ENCODE measurements at places on chromosomes 2 and 18. TPM values are rescaled to one million over a fixed set of nuclear protein-coding genes. Genes with fewer than 3 reads are reported as not detected.

- DNase-seq: no peak
These were observed 127.9 kb upstream of the LGALSL start for GRCh38 chr2:64325852-64326577.

- no peak for DNase-seq
These were observed 277.9 kb upstream of the HS6ST1 start for GRCh38 chr2:128596396-128597120.

TFCP2L1 gene
- total RNA-seq: 0.28 TPM

GRCh38 chr2:32423536-32423935 is 66.7 kb downstream of the BIRC6 start:
- no peak for DNase-seq

SH3BP4 gene
- 27.2 TPM for total RNA-seq

- DNase-seq: no peak
These were observed 19.8 kb downstream of the ORC2 start for GRCh38 chr2:200943527-200944105.

DNA sequence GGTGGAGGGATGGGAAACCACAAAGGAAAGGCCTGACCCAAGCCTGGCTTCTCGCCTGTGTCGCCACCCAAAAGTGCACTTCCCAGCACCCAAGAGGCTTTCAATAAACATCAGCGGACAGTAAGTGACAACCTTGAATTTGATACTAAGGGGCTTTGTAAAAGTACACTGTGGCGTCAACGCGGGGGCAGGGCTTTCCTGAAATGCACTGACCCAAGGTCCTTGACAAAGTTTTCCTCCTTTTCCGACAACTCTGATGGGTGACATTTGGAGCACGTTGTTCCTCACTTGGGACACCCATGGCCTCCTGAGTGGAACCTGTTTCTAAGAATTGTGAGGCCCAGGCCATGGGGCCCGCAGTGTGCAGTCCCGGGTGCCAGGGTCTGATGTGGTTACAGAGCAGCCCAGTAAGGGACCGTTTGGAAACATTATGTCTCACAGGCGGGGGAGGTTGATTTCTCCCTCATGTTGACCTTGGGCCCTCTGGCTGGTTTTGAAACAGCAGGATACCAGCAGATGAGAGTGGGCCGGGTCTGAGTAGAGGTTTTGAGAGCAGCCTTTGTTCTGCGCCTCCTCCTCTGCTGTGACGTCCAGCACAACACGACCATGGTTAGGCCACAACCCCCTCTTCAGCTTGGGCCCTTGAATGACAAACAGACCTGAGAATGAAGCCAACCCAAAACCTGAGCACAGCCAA is 2.8 kb upstream of the ZBTB14 start:
- no peak for DNase-seq

RUFY4 gene
- 0.12 TPM for total RNA-seq

IL1RN gene
- total RNA-seq: 0.41 TPM

- DNase-seq: no peak
These were observed at the start of gene IL1RL2 for GRCh38 chr2:102186791-102187495. TSS of gene IL1RL2 (plus strand) at chr2:102187023. CDS start at chr2:102187868, 845 bp downstream.

GRCh38 chr2:108154366-108155061 is 85.3 kb upstream of the SULT1C3 start:
- no peak for DNase-seq

- DNase-seq: no peak
These were observed 372.6 kb downstream of the RPRM start for GRCh38 chr2:153105829-153106578.

DNA sequence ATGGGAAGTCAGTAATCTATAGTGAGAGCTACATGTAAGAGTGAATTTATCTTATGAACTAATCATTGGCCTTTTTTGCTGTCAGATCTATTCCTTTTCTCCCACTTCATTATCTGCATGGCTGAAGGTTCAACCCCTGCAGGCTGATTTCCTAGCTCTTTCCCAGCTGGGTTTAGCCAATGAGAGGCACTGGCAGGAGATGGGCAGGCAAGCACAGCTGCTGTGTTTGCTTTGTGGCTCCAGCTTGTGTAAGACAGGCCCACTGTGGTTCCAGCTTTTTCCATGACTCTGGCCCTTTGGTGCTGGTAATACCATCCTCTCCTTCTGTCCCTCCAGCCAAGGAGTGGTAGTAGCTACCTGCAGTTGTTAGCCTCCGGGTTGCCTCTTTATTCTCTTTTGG is 248.8 kb downstream of the PLCL1 start:
- no peak for DNase-seq

KIAA2012 gene
- not detected for total RNA-seq

- no peak for DNase-seq
These were observed 37.7 kb downstream of the COBLL1 start for GRCh38 chr2:164803776-164804466.

PCARE gene
- 0.79 TPM for total RNA-seq

- no peak for DNase-seq
These were observed 251.1 kb downstream of the SLC4A3 start for GRCh38 chr2:219878516-219878915.

DNA sequence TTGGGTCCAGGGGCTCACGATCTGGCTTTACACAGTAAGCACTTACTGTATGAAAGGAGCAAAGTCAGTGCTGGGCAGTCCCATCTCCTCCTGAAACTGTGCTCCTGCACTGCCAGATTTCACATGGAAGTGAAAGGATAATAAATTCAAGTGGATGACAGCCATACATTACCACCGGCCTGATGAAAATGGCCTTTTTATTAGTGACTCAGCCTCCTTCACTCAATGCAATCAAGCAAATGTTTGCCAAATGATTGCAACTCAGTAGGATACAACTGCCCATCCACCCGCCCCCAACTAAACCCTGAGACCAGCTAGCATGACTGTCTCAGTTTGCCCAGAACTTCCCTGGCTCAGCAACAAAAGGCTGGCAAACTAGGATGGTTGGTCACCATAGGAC is 77.1 kb downstream of the MYO5B start:
- DNase-seq: no peak

DNA sequence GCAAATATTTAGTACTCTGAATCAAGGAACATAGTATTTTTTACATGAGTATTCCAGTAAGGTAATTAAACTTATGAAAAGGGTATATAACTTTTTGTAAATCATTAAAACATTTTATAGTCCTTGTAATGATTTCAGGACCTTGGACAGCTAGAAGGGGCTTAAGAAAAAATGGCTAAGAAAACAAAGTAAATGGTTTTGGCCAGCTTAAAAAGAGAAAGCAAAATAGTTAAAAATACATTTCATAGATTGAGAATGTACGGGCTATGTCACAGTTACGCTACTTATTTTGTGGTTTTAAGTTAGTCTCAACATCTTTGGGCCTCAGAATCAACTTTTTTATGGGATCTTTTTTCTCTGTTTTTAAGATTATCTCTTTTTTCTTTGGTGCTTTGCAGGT is 26.7 kb downstream of the POLI start:
- no peak for DNase-seq

ACTG2 gene
- 3.7 TPM for total RNA-seq

DNA sequence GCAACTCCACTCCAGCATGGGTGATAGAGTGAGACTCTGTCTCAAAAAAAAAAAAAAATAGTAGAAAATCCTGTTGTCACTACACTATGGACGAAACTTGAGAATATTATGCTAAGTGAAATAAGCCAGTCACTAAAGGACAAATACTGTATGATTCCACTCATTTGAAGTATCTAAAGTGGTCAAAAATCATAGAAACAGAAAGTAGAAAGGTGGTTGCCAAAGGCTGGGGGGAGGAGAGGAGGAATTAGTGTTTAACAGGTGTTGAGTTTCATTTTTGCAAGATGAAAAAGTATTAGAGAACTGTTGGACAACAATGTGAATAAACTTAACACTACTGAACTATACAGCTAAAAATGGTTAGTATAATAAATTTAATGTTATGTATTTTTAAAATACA is 18.8 kb upstream of the RMP24 start:
- DNase-seq: no peak

DNA sequence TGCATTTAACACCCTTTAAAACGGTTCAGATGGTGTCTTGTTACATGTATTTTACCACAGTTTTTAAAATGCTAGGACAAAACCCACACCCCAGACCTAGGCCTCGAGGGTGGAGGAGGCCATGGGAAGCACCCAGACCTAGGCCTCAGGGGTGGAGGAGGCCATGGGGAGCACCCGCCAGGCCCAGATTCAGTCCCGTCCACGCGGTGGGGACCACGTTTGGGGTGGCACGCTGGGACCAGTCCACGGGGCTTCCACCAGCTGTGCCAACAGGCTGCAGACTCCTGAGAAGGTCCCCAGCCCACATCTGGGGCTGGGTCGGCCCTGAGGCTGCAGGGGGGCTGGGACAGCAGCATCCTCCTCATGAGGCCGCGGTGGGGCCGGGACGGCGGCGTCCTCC is 63.4 kb downstream of the SLC66A2 start:
- no peak for DNase-seq

- DNase-seq: no peak
These were observed 47.2 kb upstream of the STON1 start for GRCh38 chr2:48482769-48483168.

DNA sequence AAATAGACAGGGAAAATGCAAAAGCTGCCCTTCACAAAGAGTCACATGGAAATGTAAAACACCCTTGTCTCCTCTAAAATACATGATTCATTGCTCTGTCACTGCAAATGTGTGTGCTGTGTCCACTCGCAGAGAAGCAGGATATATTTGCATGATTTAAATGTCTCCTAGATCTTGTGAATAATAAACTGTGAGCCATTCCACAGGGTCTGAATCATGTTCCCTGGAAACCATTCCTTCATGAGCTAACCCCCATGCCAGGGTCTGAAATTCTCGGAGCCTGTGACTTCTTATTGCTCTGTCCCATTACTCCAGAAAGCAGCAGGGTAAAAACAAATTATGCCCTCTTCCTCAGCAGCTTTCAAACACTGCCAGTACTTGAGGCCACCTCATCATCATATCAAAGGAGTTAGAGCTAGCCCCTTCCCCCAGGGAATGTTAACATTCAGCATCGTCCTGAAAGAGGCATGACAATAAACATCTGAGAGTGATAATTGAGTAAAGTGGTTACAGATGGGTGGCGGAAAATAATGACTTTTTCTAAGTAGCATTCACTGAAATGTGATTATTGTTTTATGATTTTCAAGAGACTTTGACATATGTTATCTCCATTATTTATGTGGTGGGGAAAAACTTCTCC is 11.7 kb upstream of the CNGA3 start:
- DNase-seq: no peak

DNA sequence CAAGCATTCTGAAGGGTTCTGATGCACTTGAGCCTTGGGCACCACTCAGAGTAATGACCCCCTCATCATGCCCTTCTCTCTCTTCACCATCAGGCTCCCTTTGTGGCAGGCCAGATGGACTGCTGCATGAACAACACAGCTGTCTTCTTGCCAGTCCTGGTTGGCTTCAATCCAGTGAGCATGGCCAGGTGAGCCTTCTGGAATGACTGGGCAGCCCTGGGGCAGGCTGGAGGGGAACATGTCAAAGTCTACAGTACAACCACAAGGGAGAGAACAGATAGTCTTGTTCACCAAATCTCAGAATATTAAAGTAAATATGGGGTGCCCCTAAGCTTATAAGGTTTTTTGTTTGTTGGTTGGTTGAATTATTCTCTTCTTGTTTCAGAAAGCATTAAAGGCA is 4.4 kb downstream of the GCKR start:
- DNase-seq: no peak

SYT4 gene
- total RNA-seq: 14.5 TPM

DNA sequence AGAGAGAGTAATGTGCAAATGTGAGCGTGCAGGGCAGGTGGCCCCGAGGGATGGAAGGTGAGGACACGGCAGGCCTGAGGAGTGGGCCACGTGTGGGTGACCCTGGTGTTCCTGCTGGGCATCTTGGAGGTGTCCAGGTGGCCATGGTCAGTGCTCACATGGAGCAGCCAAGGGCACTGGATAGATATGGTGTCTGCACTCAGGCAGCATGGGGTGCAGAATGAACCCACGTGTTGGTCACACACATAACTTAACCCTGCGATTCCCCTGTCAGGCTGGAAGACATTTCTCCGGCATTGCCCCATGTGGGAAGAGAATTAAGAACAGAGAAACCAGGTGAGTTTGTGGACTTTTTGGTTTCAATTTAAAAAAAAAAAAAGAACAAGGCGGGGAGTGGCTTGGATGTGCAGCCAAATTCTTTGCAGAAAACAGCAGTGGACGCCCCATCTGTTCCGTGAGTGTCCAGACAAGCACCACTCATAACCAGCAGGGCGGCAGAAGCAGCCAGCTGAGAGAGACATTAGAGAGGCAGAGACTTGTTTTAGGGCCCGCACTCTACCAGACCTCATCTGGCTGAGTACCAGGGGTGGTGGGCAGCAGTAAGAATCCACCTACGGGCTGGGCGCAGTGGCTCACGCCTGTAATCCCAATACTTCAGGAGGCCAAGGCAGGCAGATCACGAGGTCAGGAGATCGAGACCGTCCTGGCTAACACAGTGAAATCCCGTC is 249.8 kb downstream of the ACKR3 start:
- DNase-seq: no peak

FAM228A gene
- total RNA-seq: 1.8 TPM

DNA sequence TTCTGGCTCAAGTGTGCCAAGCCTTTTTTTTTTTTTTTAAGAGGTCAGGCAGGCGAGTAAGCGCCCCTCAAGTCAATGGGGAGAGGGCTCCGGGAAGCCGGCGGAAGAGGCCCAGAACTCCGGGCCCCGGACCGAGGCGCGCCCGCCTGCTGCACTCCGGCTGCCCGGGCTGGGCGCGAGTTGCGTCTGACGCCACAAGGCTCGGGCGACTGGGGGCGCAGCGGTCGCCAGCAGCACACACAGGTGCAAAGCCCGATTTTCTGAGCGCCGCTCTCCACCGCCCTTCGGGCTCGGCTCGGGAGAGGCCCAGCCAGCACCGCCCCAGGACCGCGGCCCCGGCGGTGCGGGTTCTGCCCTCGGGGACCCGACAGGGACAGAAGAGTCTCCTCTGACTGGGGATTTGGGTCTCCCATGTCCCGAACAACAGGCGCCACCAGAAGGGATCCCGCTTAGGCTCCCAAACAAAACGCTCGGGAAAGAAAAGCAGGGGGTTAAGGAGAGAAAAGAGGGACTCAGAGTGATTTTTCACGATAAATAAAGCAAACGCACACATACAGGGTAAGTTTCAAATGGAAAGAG is 787 bp downstream of the ERBB4 start:
- DNase-seq: no peak

GRCh38 chr2:159558479-159558878 is 57.9 kb downstream of the BAZ2B start:
- DNase-seq: no peak

INHBB gene
- total RNA-seq: 0.74 TPM

DSC3 gene
- 5.1 TPM for total RNA-seq

GRCh38 chr2:42754021-42754775 is 9.7 kb downstream of the OXER1 start:
- no peak for DNase-seq

CFAP65 gene
- not detected for total RNA-seq

GRCh38 chr2:174856447-174856846 is 92.2 kb upstream of the CHRNA1 start:
- no peak for DNase-seq

- no peak for DNase-seq
These were observed 231.5 kb downstream of the ZEB2 start for GRCh38 chr2:144288438-144288837.

TBR1 gene
- total RNA-seq: not detected
